ENCODE measurements at places on chromosomes 3 and 15. TPM values are rescaled to one million over a fixed set of nuclear protein-coding genes. Genes with fewer than 3 reads are reported as not detected.

The GALNT15 gene
- total RNA-seq, result not detected

The KNG1 gene
- total RNA-seq, result not detected

The SI gene
- total RNA-seq, result not detected

DNA sequence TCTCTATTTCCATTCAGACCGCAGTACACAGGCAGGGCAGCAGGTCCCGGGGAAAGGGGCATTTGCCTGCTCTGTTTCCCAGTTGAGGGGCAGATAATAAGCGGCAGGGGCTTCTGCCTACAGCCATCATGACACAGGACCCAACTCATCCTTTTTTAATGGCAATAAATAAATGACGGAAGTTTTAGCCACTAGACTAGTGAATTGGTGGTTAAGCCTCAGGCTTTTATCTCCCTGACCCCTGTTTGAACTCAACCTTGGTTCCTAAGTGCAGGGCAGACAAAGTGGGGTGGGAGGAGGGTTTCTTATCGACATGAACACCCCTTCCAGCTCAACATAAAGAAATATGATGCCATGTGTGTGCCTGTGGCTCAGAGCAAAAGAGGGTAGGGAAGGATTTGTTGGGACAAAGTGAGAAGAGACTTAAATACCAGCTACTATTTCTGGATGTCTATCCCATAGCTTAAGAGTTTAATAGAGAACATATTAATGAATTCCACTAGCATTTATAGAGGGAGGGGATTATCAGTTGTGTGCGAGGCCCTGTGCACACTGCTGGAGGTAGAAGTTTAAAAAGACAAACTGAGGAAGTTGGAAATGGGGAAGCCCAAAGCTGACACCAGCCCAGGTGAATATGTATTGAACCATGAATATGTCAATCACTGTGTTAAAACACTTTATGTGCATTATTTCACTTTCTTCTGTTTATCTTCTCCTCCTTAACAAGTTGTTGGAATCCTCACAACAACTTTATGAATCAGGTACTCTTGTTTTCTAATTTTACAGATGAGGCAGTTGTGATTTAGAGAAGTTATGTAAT is 939.4 kb downstream of the MCTP2 start:
- DNase-seq, result no peak

DNA sequence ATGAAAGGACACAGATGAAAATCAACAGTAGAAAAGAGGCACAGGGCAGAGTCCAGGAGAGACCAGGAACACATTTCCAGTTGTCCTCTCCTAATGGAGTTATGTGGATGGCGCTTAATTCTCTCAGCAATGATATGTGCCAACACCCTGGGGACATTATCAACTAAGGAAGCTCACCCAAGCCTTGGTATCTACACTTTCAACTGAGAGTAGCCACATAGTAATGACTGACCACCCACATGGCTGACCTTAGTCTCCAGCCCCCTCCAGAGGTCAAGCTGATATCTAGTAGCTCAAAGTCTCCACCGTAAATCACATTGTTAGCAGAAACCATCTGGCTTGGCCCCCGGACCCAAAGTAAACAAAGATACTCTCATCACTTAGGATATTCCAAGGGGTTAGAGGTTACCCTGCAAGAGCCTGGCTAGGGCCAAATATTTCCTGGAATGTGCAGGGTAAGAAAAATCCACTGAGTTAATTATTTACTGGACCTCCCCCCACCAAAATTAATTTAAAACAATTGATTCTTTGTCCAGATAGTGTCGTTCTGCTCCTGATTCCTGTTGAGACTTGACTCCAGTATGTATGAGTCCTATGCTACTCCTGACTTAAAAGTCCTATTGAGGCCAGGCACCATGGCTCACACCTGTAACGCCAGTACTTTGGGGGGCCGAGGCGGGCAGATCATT is 24.8 kb downstream of the GABRR3 start:
- DNase-seq, result no peak

DNA sequence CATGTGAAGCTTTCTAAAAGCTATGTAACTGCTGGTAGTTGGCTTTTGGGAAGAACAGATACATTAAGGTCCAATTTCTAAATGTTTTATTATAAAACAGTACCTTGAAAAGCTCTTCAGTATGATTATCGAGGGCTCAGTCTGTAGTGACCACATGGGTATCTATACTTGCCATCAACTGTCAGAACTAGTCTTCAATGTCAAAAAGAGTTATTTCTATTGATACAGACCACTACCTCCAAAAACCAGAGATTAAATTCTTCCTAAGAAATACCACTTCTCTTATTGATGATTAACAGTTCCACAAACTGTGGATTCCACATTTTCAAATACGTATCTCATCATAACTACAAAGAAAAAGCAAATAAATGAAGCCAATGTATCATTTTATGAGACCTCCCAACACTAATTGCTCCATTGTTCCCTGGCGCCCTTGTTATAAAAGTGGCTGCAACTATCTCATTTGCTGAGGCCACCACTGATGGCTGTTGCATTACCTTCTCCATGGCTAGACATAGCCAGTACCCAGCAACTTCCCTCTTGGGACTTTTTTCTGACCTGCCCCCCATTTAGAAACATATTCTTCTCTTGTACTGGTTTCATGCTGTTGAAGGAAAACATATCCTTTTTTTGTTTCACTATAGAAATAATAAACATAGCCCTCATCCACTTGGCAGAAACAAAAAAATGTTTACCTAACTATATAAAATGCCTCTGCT is 33.9 kb upstream of the MBNL1 start:
- no peak for DNase-seq

All from MG63 (cell line).